ENCODE measurements at places on chromosomes 7 and 10. TPM values are rescaled to one million over a fixed set of nuclear protein-coding genes. Genes with fewer than 3 reads are reported as not detected.

Gene ZNF92
- 25.6 TPM for total RNA-seq

Gene GJD4
- not detected for total RNA-seq

Gene SLC26A5
- 0.23 TPM for total RNA-seq

Gene NKX1-2
- total RNA-seq, result not detected

Gene CCL24
- not detected for total RNA-seq

Gene NPC1L1
- total RNA-seq, result 0.50 TPM

Gene OGDHL
- not detected for total RNA-seq

Gene OPN1SW
- not detected for total RNA-seq

Gene RTKN2
- total RNA-seq, result 10.7 TPM

Gene C10orf105
- total RNA-seq, result 0.15 TPM

Gene MSRB2
- total RNA-seq, result 4.6 TPM

Gene CPN1
- total RNA-seq, result not detected

Gene PDZD7
- 2.4 TPM for total RNA-seq

All from T-cell (primary cell).